Osteoblast (primary cell): ENCODE measurements at places on chromosomes 6 and 20. TPM values are rescaled to one million over a fixed set of nuclear protein-coding genes. Genes with fewer than 3 reads are reported as not detected.

- DNase-seq, result peak; percentile 5
- no peaks in the 10 kb centered on the region for H3K4me1 ChIP-seq
- H3K27ac ChIP-seq, result no peak overlapping the region
- no peaks in the 10 kb centered on the region for H3K27me3 ChIP-seq
- H3K36me3 ChIP-seq, result no peaks in the 10 kb centered on the region
These were observed 78.3 kb upstream of the MMS22L start for GRCh38 chr6:97361286-97361685.

DNA sequence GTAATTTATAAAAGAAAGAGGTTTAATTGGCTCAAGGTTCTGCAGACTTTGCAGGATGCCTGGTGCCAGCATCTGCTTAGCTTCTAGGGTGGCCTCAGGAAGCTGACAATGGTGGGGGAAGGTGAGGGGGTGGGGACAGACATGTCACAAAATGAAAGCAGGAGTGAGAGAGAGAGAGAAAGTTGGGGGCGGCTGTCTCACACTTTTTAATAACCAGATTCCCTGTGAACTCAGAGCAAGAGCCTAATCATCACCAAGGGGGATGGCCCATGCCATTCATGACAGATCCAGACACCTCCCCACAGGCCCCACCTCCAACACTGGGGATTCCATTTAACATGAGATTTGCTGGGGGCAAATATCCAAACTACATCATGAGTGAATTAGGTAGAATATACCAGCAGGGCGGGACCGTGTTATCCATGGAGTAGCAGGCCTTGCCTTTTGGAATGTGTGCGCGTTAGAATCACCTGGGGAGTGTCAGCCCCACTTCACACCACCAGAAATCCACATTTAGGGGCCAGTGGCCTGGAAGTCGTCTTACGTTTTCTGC, 258.8 kb downstream of the CDH4 start:
- H3K27me3 ChIP-seq, result no peaks in the 10 kb centered on the region
- no peak overlapping the region for H3K4me3 ChIP-seq
- H3K4me1 ChIP-seq, result no peaks in the 10 kb centered on the region
- no peaks in the 10 kb centered on the region for H3K36me3 ChIP-seq

- DNase-seq, result no peak
- H3K27me3 ChIP-seq, result no peaks in the 10 kb centered on the region
- H3K27ac ChIP-seq, result no peak overlapping the region
- H3K4me1 ChIP-seq, result no peaks in the 10 kb centered on the region
- H3K36me3 ChIP-seq, result no peaks in the 10 kb centered on the region
- no peak overlapping the region for H3K4me3 ChIP-seq
These were observed 449.0 kb downstream of the QKI start for GRCh38 chr6:163863565-163863964.

DNA sequence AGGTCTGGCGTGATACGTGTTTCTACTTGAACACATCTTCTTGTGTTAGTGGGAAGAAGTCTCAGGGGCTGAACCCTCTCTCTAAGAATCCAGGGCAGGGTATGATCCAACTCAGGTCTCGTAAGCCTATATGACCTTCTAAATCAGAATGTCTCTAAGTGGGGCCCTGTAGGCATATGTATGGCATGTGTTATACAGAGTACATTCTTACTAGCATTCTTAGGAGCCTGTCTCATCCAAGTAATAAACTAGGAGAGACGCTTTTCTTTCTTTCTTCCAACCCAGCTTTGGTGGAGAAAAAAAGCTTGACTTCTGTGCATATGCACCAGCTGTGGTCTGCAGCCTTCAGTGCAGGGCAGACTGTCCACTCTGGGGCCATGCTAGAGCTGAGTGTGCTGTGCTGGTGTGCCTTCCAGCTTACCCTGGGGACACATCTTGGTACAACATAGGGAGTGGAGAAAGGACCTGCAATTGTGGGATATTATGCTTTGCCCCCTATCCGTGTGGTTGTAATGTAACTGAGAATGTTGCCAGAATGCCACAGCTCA, 47.3 kb downstream of the L3MBTL3 start:
- no peak for DNase-seq
- no peaks in the 10 kb centered on the region for H3K36me3 ChIP-seq
- H3K4me3 ChIP-seq, result no peak overlapping the region

DNA sequence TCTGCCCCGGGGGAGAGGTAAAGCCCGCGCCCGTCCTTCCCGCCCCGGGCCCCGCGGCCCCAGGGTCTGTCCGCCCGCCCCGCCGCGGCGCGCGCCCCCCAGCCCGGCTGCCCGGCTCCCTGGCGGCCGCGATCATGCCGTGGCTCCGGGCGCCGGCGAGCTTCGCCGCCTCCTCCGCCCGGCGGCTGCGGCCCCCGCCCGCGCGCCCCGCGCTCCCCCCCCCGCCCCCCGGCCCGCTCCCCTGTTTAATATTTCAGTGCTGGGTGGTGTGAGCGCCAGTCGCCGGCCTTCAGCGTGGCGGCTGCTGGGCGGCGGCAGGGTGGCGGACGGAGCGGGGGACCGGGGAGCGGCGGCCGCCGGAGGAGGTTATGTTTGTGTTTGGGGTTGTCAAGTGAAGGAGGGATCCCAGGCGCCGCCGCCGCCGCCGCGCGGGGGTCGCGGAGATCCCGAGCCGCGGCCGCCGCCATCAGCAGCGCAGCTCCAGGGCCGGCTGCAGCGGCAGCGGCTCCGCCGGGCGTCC, at the start of gene HIVEP1:
TSS of gene HIVEP1 (plus strand) at position 275 of the 520 bp plus-strand sequence. CDS start 3,317 bp downstream, outside the sequence.
- peak; percentile 78 for DNase-seq
- H3K4me3 ChIP-seq, result peak within 1 kb of the TSS; percentile 87
- H3K36me3 ChIP-seq, result peaks cover 16% of the 10 kb centered on the region
- peaks cover 23% of the 10 kb centered on the region for H3K4me1 ChIP-seq
- H3K27me3 ChIP-seq, result no peaks in the 10 kb centered on the region
- peak within 1 kb of the TSS; percentile 88 for H3K27ac ChIP-seq

The ENPP1 gene
- 16.3 and 20.3 TPM in 2 replicates for total RNA-seq

The QKI gene
- 205 and 212 TPM in 2 replicates for total RNA-seq
